H9 (cell line): ENCODE measurements at places on chromosomes 7 and 10. TPM values are rescaled to one million over a fixed set of nuclear protein-coding genes. Genes with fewer than 3 reads are reported as not detected.

The PILRA gene
- 3.2 and 3.3 TPM in 2 replicates for total RNA-seq

The FAM20C gene
- total RNA-seq = 57.2 and 62.6 TPM in 2 replicates

DNA sequence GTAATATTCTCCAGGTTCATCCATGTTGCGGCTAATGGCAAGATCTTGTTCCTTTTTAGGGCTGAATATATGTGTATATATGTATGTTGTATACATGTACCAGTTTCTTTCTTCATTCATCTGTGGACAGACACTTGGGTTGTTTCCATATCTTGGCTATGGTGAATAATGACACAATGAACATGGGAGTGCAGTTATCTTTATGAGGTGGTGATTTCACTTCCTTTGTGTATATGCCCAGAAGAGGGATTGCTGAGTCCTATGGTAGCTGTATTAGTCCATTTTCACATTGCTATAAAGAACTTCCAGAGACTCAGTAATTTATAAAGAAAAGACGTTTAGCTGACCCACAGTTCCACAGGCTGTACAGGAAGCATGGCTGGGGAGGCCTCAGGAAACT lies 17.1 kb upstream of the TSPAN15 start:
- DNase-seq = no peak
- H3K27ac ChIP-seq = no peak overlapping the region
- H3K27me3 ChIP-seq = no peaks in the 10 kb centered on the region
- H3K4me3 ChIP-seq = no peak overlapping the region
- H3K4me1 ChIP-seq = no peaks in the 10 kb centered on the region
- no peaks in the 10 kb centered on the region for H3K36me3 ChIP-seq

DNA sequence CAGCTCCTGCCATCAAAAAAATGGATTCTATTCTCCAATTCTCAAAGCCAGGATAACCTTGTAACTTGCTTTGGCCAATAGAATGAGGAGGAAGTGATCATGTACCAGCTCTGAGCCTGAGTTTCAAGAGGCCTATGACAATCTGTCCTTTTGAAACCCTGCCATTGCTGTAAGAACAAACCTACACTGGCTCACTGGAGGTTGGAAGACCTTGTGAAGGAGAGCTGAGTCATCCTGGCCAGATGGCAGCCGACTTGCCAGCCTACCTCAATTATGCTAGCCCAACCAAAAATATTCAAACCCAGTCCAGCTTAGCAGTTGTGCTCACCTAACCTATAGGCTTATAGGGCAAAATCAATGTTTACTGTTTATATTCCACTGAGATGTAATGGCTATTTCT lies 93.0 kb downstream of the HGF start:
- H3K27ac ChIP-seq = no peak overlapping the region
- H3K36me3 ChIP-seq = no peaks in the 10 kb centered on the region
- no peaks in the 10 kb centered on the region for H3K27me3 ChIP-seq
- H3K4me1 ChIP-seq = peaks cover 3% of the 10 kb centered on the region; the same call in 1 of the 2 replicates
- no peak for DNase-seq
- no peak overlapping the region for H3K4me3 ChIP-seq

DNA sequence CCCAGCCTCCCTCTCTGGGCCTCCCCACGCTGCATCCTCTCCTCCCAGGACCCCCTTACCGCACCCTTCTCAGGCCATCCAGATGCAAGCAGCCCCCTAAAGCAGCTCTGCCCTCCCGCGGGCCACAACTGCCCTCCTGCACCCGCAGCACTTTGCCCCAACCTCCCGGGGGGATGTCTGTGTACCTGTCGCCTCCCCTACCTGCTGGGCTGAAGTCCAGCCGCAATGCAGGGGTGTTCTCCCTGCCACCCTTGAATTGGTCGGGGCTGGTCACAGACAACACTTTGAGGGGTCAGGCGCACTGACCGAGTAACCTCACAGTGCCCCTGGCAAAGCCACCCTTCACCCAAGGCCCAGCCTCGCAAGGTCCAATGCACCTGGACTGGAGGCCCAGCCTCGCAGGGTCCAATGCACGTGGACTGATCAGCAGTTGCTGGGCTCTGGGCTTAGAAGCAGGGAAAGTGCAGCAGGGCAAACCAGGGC lies 8.3 kb upstream of the CALML5 start:
- no peak overlapping the region for H3K27ac ChIP-seq
- H3K4me3 ChIP-seq = no peak overlapping the region
- no peaks in the 10 kb centered on the region for H3K27me3 ChIP-seq
- H3K36me3 ChIP-seq = no peaks in the 10 kb centered on the region

GRCh38 chr10:70863470-70864160 lies 24.8 kb downstream of the PCBD1 start:
- H3K4me3 ChIP-seq = no peak overlapping the region
- H3K36me3 ChIP-seq = peaks cover 56% of the 10 kb centered on the region
- peaks cover 2% of the 10 kb centered on the region; the same call in 1 of the 2 replicates for H3K4me1 ChIP-seq
- H3K27ac ChIP-seq = no peak overlapping the region
- no peak for DNase-seq
- H3K27me3 ChIP-seq = no peaks in the 10 kb centered on the region
